Activated T-helper 2 cell treated with anti-CD3 and anti-CD28 coated beads, Interferon-gamma antibody, Interleukin-2, Interleukin-4, amounts not matched to agents 10 μg/mL and 5 μg/mL and 100 μg/mL, durations not matched to agents 14 hours and 24 hours and 36 hours (primary cell): ENCODE measurements at places on chromosomes 5 and 9. TPM values are rescaled to one million over a fixed set of nuclear protein-coding genes. Genes with fewer than 3 reads are reported as not detected.

DNA sequence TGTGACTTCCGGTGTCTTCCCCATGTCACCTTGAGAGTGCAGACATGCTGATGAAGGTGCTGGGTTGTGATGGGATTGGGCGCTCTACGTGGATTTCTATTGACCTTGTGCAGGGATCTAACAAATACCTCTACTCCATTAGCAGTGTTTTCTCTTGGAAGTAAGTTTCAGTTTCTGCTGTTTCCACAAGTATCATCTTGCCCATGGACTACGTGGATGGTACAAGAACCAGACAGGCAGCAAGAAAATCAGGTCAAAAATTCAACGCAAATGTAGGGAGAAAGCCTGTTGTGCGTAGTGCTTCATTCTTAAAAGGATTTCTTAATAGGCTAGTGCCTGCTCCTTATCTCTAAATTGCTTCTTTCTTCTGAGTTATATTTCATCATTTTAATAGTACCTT is 60.8 kb downstream of the AOPEP start:
- H3K4me3 ChIP-seq = no peak overlapping the region
- peaks cover 8% of the 10 kb centered on the region for H3K4me1 ChIP-seq
- H3K27me3 ChIP-seq = no peaks in the 10 kb centered on the region
- no peaks in the 10 kb centered on the region for H3K36me3 ChIP-seq
- no peak for DNase-seq

- H3K36me3 ChIP-seq = no peaks in the 10 kb centered on the region
- no peak for DNase-seq
- H3K27me3 ChIP-seq = no peaks in the 10 kb centered on the region
- no peak overlapping the region for H3K4me3 ChIP-seq
These were observed 324.3 kb upstream of the RORB start for GRCh38 chr9:74172874-74173273.

SHISAL2B gene
- not detected in 2 replicates for total RNA-seq

LRSAM1 gene
- 26.4 and 26.6 TPM in 2 replicates for total RNA-seq

SPATA31A7 gene
- total RNA-seq = not detected in 2 replicates

FOXD4 gene
- total RNA-seq = 0.09 TPM in 1 of 2 replicates, not detected in the other
